Stimulated activated CD8-positive, alpha-beta memory T cell treated with anti-CD3 and anti-CD28 coated beads, Interleukin-12 subunit alpha, Interleukin-12 subunit beta, amount 100 ng/mL, for 4 hours (primary cell): ENCODE measurements at places on chromosomes 4 and X.

GRCh38 chrX:27860337-27860736 is 52.5 kb downstream of the MAGEB10 start:
- DNase-seq = no peak

- no peak for DNase-seq
Observed at GRCh38 chr4:177297785-177298391, 11.8 kb upstream of the NEIL3 start.

DNA sequence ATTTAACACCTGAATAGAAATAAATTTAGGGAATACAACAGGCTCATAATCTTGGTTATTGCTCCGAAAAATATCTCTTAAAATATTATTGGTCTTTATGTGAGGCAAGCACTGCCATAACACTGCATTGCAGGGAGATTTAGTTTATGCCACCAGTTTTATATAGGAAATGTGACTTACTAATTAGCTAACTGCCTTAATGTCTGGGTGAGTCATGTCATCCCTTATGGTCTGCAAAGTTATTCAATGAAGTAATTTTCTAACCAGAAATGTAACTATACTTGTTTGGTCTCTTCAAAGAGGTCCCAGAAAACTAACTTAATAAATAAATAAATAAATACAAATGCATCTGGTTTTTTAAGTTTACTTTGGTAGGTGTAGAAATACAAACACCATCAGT is 597.2 kb downstream of the GALNTL6 start:
- DNase-seq = no peak

DNA sequence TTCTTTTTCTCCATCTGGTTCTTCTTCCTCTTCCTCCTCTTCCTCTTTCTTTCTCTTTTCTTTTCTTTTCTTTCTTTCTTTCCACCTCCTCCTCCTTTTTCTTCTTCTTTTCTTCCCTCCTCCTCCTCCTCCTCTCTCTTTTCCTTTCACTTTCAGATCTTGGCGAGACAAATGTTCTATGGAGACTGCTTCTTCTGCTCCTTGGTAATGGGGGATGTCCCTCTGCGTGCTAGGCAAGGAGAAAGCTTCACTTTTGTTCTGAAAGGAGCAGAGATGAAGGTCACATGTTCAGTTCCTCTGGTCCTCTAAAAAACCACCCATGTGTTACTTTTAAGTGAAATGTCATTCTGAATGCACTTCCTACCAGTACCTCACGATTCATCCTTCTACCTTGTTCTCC is 33.2 kb downstream of the NBDY start:
- DNase-seq = no peak

- no peak for DNase-seq
Observed at GRCh38 chr4:22099896-22100295, 151.3 kb upstream of the KCNIP4 start.

GRCh38 chr4:36281384-36282106 is at the start of gene DTHD1:
Gene DTHD1, plus strand, starts transcription at chr4:36281616. Its CDS starts 143 bp downstream, at chr4:36281759.
- no peak for DNase-seq

GRCh38 chrX:103831803-103832544 is at the start of gene RAB9B:
Gene RAB9B, minus strand, starts transcription at chrX:103832257. Its CDS starts 6,473 bp downstream, at chrX:103825784.
- peak; percentile 49 for DNase-seq

- DNase-seq = no peak
Observed at GRCh38 chrX:149370097-149370496, 135.0 kb downstream of the IDS start.

DNA sequence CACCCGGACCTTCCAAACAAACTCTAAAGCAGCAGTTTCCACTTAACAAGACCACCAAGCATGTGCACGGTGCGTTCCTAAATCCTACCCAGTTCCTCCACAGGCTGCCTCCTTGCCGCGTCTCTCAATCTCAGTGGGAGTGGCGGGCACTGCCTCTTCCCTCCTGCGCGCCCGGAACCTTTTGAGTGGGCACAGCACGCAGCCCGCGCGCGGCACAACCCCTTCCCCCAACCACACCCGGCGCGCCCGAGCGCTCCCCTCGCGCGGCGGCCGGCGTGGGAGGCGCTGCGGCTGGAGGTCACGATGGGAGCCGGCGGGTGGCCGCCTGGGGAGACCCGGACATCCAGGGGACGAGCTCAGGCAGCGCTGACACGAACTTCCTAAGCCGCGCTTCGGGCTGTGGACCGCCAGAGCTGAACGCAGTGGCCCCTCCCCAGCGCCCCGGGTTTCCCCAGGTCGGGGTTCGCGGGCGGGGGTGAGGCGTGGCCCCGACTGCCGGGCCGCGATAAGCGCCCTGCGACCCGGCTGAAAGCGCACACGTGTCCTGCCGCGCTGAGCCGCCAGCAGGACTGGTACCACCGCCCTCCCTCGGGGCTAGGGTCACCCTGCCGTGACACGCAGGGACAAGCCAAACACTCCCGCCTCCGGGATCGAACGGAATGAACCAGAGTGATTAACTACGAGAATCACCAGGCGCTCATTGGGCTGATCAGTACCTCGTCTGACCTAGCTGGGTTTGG is at the start of gene ABCG2:
TSS of gene ABCG2 (minus strand) at position 151 of the 740 bp plus-strand sequence. CDS start 18,644 bp downstream, outside the sequence.
- DNase-seq = no peak

DNA sequence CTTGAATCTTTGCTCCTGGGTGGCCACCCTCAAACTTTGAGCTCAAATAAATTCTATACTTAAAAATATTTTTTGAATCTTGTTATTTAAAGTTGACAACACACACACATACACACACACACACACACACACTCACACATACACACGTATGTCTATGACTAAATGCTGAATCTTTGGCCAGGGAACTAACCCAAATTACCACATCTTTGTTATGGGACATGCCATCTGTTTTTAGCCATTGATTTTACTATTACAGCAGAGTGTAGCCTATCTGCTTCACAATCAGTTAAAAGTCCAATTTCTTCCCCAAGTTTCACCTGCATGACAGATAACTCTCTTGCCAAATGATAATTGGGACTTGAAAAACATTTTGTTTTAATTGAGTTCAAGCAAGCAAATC is 45.0 kb upstream of the USP46 start:
- no peak for DNase-seq

- DNase-seq = no peak
Observed at GRCh38 chr4:3830774-3831528, 64.8 kb downstream of the ADRA2C start.

GRCh38 chr4:185504098-185505047 is 30.9 kb downstream of the PDLIM3 start:
- DNase-seq = no peak

GRCh38 chr4:84529169-84529751 is 30.2 kb upstream of the NKX6-1 start:
- no peak for DNase-seq

DNA sequence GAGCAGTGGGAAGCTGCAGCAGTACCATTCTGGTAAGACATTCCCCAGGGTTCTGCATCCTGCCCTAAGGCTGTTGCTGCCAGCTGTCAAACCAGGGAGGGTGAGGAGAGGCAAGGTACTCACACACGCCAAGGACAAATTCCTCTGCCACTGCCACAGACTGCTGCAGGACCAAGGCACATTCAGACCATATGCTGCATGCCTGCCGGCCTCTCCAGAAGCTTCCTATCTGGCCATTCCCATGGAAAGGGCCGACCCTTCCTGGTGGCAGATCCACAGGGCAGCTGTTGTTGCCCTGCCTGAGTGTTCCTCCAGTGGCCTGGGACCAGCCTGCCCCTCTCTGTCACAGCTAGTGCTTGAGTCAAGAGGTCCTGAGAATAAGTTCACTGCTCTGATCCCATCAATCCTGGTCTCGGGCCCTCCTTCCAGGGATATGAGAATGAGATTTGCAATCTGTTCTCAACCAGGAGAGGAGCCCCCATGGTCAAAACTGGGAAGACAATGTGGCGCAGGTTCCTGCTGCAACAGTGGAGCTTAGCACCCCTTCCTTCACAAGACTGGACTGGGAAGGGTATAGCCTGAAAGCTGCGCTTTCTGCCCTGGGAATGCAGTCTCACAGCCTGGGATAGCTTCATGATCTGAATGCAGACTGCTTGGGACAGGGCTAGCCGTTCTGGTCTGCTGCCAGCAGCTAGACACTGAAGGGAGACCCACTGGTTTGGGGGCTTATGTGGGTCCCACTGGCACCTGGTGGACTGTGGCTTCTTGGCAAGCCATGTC is 342.5 kb upstream of the NDST3 start:
- no peak for DNase-seq

DNA sequence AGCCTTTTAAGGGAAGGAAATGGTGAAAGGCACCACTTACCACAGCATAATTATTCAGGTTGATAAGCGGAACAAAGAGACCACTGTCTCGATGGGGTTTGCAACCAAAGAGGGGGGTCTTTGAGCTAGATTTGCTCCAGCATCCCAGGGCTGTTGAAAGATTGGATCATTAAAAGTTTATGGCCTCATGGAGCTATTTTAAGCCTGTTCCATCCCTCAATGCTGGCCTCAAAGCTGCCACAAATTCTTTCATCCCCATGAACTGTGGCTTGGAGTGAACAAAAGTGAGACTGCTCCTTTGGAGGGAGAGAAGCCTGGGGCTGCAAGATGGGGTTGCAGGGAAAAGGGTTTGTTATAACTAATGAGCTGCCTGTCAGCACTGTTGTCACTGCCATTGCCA is 209.8 kb downstream of the RTL9 start:
- DNase-seq = no peak

DNA sequence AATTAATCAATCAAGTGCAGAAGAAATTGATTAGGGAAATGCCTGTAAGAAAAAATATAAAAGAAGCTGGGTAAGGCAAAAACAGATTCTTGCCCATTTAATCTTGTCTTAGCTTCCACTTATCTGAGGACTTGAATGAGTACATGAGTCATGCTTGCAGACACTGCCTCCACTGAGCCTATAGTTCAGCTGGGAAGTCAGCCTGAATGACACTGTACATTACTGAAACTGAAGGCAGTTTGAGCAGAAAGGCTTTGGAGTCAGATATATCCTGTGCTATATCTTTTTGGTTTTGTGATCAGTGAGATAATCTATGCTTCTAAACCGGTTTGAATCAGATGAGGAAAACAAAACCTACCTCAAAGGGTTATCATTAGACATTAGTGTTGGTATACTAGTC is 61.3 kb downstream of the NUDT11 start:
- DNase-seq = no peak

GRCh38 chr4:154415313-154415712 is 76.3 kb downstream of the DCHS2 start:
- no peak for DNase-seq

- DNase-seq = no peak
Observed at GRCh38 chrX:15170927-15171326, 99.0 kb downstream of the ASB9 start.

DNA sequence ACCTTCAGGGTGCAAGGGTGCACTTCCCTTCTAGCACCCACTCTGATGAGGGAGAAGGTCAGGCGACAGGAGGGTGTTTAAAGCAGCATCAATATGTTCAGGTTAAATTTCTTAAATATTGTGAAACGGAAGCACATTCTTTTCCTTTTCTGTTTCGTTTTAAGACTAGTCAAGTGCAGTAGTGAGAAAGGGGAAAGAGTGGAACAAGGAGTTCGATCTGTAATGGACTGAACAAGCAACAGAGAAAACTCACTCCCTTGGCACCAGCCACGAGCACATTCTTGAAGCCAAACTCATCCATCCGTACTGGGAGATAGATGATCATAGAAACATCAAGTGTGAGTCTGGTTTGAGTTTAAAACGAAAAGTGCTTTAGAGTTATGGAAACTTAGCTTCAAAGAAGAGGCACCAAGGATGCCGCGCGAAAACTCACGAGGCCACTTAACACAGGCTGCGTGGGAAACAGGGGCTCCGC is 815 bp downstream of the FAM53A start:
- DNase-seq = no peak

DNA sequence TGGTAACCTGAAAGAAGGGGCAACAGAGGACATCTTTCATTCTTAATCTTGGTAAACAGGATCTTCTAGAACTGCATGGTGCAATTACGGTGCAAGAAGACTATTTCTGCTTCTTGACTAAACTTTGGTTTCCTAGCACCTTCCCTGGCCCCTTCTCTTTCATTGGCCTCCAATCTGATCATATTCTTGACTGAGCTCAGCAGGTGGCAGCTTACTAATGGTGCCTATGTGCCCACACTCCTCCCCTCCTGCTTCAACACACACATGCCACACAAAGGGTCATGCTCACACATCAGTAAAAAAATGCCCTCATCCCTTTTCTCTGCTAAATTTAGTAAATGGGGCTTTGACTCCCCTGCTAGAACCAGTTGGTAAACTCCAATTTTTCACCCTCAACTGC is 400.5 kb upstream of the MAOA start:
- DNase-seq = no peak

DNA sequence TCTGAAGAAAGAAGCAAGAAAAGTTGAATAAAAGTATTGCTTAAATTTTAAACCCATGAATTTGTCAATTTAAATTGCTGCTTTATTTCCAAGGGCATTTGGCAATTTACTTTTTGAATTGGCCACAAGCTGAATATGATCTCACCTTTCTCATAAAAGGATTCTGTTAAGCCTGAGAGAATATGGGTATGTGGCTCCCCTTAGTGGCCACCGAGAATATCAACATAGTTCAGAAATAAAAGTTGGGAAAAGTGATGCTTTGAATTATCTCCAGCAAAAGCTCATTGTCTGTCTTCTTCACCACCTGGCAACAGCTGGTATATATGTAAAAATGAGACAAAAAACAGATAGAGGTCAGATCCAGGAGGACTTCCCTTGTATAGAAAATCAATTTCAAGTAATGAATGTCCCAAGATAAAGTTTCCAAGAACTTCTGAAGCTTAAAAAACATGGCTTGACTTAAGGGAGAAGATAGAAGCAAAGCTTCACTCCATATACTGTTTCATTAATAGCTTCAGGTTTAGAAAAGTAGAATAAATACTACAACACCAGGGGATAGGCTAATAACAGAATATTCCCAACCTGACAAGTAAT is 290.7 kb upstream of the FAM241A start:
- DNase-seq = no peak

DNA sequence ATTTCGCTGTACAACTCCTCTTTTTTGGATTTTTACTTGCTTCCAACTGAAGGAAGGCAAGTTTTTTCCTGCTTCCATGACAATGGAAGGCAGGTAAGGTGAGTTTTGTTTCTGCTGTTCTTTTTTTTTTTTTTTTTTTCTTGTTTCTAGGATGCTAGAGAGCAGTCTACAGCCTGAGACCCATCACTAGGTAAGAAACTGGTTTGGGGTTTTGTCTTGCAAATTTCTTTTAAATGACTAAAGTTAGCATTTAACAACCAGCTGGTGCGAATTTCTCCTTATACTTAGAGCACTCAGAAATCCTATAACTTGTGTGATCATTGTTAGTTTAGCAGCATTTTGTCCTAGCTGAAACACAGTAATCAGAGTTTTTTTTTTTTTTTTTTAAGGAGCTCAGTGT is 378.4 kb upstream of the CNKSR2 start:
- DNase-seq = no peak

- no peak for DNase-seq
Observed at GRCh38 chrX:34350561-34351335, 218.6 kb upstream of the FAM47A start.

- DNase-seq = no peak
Observed at GRCh38 chrX:149453030-149453429, 52.1 kb downstream of the IDS start.
